ENCODE measurements at places on chromosomes 3 and 15.

- DNase-seq: no peak
These were observed 29.7 kb downstream of the ACSBG1 start for GRCh38 chr15:78204351-78205309.

GRCh38 chr15:77851086-77851485 is 218.4 kb upstream of the LINGO1 start:
- no peak for DNase-seq

DNA sequence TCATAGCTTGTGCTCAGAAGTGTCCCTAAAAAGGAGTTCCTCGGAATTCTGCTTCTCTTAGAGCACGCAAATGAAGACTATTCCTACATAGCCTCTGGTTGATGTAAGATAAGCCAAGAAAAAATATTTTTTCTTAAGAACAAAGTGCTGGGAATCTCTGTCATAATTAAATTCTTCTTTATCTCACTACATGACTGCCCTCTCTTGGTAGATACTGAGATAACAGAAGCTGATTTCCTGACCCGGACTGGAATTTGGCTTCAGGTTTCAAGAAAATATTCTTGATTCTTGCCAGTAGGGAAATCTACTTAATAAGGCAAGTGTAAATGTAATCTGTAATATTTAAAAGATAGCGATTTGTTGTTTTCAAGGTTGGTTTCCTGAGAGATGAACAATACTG is 31.3 kb upstream of the SETMAR start:
- DNase-seq: no peak

- DNase-seq: no peak
These were observed 360.2 kb upstream of the NR2F2 start for GRCh38 chr15:95970326-95970725.

DNA sequence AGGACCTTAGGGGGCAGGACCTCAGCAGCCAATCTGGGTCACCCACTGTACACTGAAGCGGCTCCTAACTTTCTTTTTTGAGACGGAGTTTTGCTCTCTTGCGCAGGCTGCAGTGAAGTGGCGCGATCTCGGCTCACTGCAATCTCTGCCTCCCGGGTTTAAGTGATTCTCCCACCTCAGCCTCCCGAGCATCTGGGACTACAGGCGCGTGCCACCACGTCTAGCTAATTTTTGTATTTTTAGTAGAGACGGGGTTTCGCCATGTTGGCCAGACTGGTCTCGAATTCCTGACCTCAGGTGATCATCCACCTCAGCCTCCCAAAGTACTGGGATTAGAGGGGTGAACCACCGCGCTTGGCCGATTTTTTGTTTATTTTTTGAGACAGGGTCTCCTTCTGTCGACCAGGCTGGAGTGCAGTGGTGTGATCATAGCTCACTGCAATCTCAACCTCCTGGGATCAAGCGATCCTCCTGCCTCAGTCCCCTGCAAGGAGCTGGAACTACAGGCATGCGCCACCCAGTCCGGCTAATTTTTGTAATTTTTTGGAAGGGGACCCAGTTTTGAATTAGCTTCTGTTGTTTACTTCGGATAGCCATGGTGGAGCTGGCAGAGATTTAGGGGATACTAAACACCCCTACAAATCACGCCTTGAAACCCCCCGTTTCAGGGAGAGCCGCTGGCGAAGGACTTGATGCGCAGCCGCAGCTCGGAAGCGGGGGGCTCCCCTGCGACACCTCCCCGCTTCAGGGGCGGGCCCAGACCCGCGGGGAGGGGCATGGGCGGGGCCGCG is 1.5 kb upstream of the CLK3 start:
- DNase-seq: no peak

- no peak for DNase-seq
These were observed 399.9 kb upstream of the CBLB start for GRCh38 chr3:106268696-106269095.

All from activated naive CD4-positive, alpha-beta T cell (primary cell).